Anterior cingulate cortex (tissue), 58 donors: ENCODE measurements at places on chromosomes 1 and 21.

DNA sequence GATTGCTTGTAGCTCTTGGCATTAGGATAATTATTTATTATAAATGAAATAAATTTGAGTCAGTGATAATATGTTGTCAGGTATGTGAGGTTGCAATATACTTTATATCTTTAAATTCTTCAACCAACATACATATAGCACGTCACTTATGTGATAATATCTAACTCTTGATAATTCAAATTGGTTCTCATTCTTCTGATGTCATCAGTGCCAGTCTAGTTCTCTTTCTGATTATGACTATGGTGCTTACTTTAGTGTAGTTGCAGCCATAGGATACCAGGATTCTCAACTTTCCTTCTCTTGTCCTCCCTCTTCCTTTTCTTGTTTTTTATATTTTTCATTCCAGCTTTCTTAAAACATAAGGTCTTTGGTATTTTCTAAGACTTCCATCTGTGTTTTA, 34.8 kb upstream of the ATP6V1G3 start:
- no peak for DNase-seq

- DNase-seq = no peak
These were observed 841.8 kb upstream of the ADGRL4 start for GRCh38 chr1:79848316-79848715.

DNA sequence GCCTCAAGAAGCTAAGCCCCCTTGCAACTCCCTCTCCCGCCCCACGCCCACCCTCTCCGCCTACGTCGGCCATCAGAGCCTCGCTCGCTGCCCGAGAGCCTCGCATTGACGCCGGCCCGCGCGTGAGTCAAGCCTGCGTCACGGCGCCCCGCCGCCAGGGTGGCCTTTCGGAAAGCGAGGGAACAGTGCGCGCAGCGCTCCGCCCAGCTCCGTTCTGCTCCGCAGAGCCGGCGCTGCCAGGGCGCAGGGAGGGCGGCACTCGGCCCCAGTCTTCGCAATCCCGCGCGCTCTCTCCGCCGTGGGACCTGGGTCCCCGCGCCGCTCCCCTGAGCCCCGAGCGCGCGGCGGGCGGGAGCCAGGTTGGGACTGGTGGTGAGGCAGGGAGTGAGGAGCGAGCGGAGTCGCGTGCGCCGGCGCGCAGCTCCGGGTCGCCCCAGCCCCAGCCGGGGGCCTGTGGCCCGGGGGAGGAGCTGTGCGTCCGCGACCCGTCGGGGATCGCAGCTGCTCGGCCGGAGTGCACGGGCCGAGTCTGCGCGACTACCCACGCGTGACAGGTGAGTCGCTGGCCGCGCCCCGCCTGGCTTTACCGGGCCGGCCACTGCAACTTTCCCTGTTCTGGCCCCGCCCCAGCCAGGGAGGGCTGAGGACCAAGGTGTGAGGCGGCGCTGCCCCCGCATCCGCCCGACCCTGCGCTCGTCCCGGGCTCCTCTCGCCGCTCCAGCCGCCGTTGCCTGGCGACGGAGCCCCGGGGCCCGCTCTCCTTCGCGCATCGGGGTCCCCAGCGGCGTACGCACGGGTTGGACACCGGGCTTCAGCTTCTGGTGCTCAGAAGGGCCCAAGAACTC, at the start of gene SLC6A17:
Gene SLC6A17 (plus strand): TSS at position 165 of the 845 bp plus-strand sequence. CDS start 16,436 bp downstream, outside the sequence.
- no peak for DNase-seq

DNA sequence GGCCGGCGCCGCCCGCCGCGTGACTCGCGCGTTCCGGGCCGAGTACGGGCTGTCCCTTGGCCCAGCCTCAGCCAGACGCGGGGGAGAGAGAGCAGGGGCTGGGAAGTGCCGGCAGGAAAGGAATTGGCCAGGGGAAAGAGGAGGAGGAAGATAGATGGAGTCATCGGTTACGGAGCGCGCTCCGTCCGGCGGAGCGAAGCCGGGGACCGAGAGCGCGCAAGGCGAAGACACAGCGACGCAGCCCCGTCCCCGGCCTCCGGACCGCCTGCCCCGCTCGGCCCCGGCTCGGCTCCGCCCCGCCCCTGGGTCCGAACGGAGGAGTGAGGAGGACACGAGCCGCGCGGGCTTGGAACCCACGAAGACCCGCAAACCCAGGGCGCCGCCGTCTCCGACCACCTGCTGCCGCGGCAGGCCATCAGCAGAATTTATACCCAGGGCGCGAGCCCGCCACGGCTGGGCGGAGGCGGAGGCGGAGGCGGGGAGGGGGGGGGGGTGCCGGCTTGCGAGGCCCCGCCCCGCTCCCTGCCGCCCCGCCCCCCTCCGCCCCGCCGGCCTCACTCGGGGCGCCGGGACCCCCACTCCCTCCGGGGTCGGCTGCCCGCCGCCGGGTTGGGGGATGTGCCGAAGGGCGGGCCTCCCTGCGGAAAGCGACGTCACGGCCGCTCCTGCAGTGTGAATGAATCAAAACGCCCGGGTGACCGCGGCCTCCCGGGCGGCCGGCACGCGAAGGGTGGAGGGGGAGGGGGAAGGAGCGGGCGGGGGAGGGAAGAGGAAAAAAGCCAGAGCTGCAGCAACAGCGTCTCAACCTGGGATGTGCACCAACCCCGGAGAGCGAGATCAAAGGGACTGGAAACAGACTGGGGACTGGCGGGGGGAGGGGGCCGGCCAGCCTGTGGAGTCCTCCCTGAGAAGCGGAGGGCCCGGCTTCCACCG, at the start of gene LHX4:
Gene LHX4 (plus strand): TSS at position 782 of the 933 bp plus-strand sequence. CDS start 266 bp downstream, outside the sequence.
- DNase-seq = no peak

- DNase-seq = no peak
These were observed 7.2 kb upstream of the ETS2 start for GRCh38 chr21:38798481-38798882.

- DNase-seq = no peak
These were observed 69.6 kb upstream of the B3GALT2 start for GRCh38 chr1:193256019-193256418.

- no peak for DNase-seq
These were observed 8.7 kb downstream of the PTGER3 start for GRCh38 chr1:71038942-71039341.

GRCh38 chr1:13733711-13734110, 33.7 kb downstream of the PRDM2 start:
- no peak for DNase-seq

- no peak for DNase-seq
These were observed 847 bp downstream of the SELENON start for GRCh38 chr1:25800703-25801377.

DNA sequence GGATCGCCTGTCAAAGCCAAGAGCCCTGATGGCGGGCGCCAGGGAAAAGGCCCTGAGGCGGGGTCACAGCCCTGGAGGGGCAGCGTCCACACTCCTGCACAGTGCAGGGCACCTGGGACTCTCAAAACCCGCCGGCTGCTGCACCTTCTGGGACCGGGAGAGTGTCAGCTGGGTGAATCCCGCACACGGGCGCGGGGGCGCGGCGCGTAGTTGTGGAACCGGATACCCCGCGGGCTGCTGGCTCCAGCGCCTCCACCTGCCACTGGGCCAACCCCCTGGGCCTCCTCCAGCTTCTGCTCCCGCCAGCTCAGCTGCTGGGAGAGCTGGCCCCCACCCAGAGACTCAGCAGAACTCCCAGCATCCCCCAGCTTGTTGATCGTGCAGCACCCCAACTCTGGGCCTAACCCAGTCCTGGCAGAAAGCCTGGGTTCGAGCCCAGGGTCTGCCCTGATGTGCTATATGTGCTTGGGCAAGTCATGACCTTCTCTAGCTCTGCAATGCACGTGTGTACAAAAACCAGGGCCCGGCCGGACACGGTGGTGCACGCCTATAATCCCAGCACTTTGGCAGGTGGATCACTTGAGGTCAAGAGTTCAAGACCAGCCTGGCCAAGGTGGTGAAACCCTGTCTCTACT, 33.8 kb downstream of the NECAP2 start:
- DNase-seq = no peak

GRCh38 chr1:8170059-8170835, 144.1 kb upstream of the ERRFI1 start:
- DNase-seq = no peak

GRCh38 chr21:44059710-44060109, 47.5 kb upstream of the PWP2 start:
- DNase-seq = no peak

GRCh38 chr1:64515427-64515826, 45.5 kb downstream of the CACHD1 start:
- DNase-seq = no peak

DNA sequence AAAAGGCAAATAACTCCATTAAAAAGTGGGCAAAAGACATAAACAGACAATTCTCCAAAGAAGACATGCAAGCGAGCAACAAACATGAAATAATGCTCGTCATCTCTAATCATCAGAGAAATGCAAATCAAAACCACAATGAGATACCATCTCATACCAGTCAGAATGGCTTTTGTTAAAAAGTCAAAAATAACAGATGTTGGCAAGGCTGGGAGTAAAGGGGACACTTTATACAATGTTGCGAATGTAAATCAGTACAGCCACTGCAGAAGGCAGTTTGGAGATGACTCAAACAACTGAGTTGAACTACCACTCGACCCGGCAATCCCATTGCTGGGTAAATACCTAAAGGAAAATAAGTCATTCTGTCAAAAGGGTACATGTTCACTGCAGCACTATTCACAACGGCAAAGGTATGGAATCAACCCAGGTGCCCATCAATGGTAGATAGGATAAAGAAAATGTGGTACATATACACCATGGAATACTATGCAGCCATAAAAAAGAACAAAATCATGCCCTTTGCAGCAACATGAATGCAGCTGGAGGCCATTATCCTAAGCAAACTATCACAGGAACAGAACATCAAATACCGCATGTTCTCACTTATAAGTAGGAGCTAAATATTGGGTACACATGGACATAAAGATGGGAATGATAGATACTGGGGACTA, 25.9 kb downstream of the TSPAN2 start:
- no peak for DNase-seq

GRCh38 chr1:31913968-31914367, 24.2 kb downstream of the PTP4A2 start:
- DNase-seq = no peak

DNA sequence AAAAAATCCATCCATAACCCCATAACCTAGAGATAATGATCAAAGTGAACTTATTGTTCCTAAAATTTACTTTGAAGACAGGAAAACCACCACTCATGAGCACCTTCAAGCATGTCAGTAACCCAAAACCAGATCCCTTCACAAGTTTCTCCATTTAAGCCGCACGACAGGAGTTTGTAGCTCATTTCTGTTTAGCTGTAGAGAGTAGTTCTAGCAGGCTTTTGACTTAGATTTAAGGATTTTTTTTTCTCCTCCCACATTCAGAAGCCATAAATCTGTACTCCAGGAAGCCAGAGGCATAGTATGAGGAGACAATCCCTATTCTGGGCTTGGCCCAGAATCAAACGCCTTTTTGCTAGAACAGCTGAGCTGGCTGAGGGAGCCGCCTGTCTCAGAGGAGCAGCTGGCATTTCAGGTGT, 25.6 kb downstream of the TOMM20 start:
- DNase-seq = no peak

DNA sequence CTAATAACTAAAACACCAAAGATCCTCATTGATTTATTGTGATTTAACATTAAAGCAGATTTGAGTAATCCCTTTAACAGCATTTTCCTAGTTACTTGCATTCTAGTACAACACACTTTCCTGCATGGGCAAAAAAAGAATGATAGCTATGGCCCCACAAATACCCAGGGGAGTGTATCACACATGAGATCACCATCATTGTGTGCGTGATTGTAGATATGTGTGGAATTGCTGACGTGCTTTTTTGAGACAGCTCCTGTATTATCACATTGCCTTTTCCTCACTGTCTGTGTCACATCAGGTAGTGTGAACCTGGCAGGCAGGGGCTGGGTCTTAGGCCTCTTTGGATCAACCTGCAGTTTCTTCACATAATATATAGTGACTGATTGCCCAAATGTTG, 48.5 kb upstream of the SAMD13 start:
- DNase-seq = no peak

GRCh38 chr21:35674895-35675470, 385.3 kb downstream of the SETD4 start:
- no peak for DNase-seq

DNA sequence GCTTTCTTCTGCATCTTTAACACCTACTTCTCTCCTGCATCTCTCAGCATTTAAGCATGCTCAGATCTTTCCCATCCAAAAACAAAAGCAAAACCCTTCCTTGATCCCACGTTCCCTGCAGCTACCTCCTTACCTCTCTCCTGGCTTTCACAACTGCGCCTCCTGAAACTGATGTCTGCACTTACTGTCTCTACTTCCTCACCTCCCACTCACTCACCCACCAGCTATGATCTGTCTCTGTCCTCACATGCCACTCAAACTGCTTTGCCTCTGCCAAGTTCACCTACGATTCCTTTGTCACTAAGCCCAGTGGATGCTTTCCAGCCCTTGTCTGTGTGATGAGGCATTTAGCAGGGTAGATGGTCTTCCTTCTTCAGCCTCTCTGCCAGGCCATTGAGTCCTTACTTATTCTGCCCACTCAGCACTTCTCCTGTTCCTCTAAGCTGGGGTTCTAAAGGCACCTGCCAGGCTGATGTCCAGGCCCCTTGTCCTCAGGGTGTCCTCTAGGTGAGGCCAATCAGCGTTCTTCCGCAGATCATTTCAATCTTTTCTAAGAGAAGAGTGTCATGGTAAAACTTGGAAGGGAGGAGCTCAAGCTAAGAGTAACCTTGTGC, 10.0 kb upstream of the GJB3 start:
- no peak for DNase-seq

GRCh38 chr1:186845576-186846210, 16.9 kb downstream of the PLA2G4A start:
- no peak for DNase-seq

DNA sequence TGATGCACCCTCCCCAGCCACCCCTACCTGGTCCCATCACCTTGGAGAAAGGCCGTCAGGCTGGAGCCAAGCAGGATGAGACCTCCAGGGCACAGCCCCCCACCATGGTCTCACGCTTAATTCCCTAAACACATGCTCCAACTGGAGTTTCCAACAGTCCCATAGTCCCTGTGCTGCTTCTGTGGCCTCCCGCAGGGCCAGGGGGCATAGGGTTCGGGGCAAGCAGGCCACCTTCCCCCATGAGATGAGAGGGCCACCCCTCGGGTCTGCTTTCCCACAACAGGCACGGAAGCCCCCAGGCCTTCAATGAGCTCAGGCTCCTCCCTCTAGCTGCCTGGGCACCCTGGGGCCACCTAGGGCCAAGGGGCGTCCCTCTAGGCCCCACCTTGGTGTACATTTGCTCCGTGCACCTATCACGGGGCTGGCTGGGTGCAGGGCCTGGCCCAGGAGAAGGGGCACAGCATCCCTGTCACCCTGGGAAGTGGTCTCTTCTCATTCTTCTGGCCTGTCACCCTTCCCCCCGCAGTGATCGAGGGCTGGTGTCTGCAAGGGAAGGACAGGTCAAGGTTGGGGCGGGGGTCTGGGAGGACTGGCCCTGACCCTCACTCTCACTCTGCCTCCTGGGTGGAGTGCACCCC, 42.4 kb downstream of the TRIM11 start:
- no peak for DNase-seq
